ENCODE measurements at places on chromosomes 13 and 19. TPM values are rescaled to one million over a fixed set of nuclear protein-coding genes. Genes with fewer than 3 reads are reported as not detected.

Gene ZNF793
- 4.3 TPM for polyA plus RNA-seq

DNA sequence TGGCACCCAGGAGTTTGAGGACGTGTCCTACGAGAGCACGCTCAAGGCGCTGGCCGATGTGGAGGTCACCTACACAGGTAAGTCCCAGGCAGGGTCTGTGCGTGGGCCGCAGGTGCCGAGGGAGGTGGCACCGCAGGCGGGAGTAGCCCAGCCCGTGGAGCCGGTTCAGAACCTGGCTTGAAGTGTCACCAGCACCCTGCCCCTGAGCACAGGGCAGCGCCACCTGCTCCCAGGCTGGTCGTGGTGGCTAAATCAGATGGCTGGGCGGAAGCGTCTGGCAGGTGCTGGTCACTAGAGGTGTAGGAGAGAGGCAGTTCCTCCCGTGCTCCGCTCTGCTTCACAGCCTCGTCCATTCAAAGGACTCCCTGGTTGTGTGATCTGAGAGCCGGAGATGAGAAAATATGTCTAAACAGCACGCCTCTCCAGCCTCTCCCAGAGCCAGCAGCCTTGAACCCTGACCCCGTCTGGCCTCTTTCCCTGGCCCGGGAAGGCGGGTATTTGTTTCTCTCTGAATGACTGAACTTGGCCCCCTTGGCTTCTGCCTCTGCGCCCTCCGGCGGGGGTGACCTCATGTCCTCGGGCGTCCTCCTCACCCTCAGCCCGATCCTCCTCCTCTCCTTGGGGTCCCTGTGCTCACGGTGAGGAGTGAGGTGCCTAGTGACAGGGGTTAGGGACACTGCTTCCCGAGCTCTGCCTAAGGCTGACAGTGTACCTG lies 5.4 kb downstream of the THOP1 start:
- H3K27ac ChIP-seq, result no peak overlapping the region
- no peaks in the 10 kb centered on the region for H3K36me3 ChIP-seq
- H3K27me3 ChIP-seq, result no peaks in the 10 kb centered on the region
- H3K4me3 ChIP-seq, result no peak overlapping the region
- H3K4me1 ChIP-seq, result no peaks in the 10 kb centered on the region
- DNase-seq, result no peak

- no peak for DNase-seq
- H3K36me3 ChIP-seq, result no peaks in the 10 kb centered on the region
- H3K4me1 ChIP-seq, result no peaks in the 10 kb centered on the region
Measured at GRCh38 chr13:31048521-31048920, 113.2 kb downstream of the HSPH1 start.

DNA sequence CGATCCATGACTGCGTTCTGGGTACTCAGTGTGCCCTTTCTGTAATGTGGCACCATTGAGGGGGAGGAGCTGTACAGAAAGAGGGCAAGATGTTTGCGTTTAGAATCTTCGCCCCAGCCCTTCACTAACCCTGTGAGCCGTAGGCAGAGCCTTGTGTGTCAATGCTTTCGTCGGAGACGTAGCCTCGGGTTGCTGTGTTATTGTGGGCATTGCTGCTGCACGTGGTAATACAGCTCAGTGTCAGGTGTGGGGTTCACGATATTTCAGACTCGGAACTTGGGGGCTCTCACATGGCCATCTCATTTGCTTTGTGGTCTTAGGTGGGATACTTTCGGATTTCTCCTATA lies 6.1 kb downstream of the RPS9 start:
- H3K36me3 ChIP-seq, result peaks cover 32% of the 10 kb centered on the region
- H3K27ac ChIP-seq, result peak overlapping the region; percentile 0
- H3K27me3 ChIP-seq, result no peaks in the 10 kb centered on the region
- H3K4me3 ChIP-seq, result no peak overlapping the region
- H3K4me1 ChIP-seq, result peaks cover 47% of the 10 kb centered on the region

Gene TMEM86B
- 4.6 TPM for polyA plus RNA-seq

DNA sequence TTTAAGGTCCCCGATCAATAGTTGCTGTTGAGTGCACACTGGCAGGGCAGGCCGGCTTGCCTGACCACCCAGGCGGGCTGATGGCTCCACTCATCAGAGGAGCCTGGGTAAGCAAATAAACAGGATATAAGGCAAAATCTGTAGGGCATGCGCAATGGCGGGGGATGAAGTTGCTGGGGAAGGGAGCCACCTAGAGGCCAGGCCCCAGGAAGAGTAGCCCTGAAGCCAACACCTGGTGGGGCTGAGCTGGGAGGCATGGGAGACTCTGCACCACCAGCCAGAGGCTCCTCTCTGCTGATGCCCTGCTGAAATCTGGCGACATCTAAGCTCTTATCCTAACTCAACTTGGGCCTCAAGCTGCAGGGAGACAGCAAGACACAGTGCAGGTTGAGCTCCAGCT lies 324.3 kb downstream of the ZNF536 start:
- no peak overlapping the region for H3K4me3 ChIP-seq
- no peaks in the 10 kb centered on the region for H3K27me3 ChIP-seq
- H3K36me3 ChIP-seq, result no peaks in the 10 kb centered on the region
- no peak overlapping the region for H3K27ac ChIP-seq

DNA sequence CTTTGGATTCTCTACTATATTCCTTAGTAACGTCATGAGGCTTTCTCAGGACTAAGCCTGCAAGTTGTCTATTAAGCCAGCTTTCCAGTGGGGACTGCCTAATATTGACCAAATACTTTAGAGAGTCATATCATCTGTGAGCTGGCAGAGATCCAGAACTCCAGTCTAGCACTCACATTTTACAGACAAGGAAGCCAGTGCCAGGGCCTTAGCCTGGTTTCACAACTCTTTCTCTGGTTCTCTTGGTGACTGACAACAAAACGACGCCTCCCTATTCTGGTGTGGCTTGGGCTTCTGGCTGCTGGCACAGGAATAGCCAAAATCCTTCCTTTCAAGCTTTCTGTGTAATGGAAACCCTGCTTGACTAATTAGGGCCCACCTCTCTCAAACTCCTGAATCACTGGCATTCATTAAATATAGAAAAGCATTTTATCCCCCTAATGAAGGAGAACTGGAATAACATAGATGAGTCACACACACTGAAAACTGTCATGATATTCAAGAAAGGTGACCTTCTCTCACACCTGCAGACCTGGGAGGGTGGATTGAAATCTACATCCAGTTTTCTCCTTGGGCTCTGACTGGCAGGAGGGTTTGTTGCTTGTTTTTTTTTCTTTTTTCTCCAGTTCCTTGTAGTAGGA lies 75.2 kb upstream of the UBL3 start:
- DNase-seq, result no peak
- H3K36me3 ChIP-seq, result no peaks in the 10 kb centered on the region
- H3K4me1 ChIP-seq, result peaks cover 10% of the 10 kb centered on the region
- H3K4me3 ChIP-seq, result no peak overlapping the region
- H3K27ac ChIP-seq, result peak overlapping the region; percentile 15

DNA sequence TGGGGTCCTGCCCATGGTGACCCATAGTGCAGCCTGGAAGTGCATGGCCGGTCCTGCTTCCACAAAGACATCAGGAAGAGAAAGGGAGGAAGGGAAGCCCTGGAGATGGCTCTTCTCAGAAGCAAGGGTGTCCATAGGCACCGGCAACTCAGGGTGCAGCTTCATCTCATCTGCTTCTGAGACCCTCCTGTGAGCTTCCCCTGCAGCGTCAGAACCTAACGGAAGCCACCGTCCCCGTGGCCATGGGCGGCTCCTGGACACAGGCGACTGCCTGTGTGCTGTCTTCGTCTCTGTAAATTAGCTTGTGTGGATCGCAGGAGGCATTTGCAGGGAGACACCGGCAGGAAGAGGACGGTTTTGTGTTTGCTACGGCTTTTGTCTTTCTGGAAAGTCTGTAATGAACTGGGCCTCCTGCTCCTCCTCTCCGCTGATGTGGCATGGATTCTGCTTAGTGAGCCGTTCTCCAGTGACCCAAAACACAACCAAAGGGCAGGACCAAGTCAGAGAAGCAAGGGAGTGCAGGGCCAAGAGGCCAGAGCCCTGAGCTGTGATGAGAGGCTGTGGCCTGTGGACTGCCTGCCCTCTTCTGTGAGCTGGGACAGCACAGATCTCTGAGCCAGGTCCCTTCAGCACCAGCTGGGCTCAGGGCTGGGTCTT lies 2.5 kb downstream of the ATP4B start:
- no peak overlapping the region for H3K27ac ChIP-seq
- no peak overlapping the region for H3K4me3 ChIP-seq
- no peaks in the 10 kb centered on the region for H3K27me3 ChIP-seq
- peak; percentile 61 for DNase-seq

- no peak overlapping the region for H3K27ac ChIP-seq
- peaks cover 13% of the 10 kb centered on the region for H3K4me1 ChIP-seq
- peak overlapping the region; percentile 100 for H3K4me3 ChIP-seq
- no peaks in the 10 kb centered on the region for H3K36me3 ChIP-seq
Measured at GRCh38 chr13:48038761-48039160, 1.2 kb downstream of the NUDT15 start.

DNA sequence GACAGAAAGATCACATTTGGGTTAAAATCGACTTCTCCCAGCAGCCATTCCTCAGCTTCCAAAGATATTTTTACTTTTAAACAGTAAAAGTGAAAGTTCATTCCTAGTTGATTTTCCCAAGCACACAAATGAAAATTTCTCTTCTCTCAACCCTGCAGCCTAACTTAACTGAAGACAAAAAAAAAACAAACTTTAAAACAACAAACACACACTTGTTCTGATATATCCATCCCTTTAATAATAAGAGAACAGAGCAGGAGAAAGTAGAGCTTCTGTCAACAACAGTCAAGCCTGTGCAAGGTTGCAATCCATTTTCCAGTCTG lies 72.9 kb downstream of the STK24 start:
- H3K36me3 ChIP-seq, result no peaks in the 10 kb centered on the region
- peaks cover 52% of the 10 kb centered on the region for H3K4me1 ChIP-seq
- DNase-seq, result no peak
- H3K27me3 ChIP-seq, result no peaks in the 10 kb centered on the region
- H3K4me3 ChIP-seq, result no peak overlapping the region

- no peaks in the 10 kb centered on the region for H3K27me3 ChIP-seq
- no peaks in the 10 kb centered on the region for H3K4me1 ChIP-seq
- H3K27ac ChIP-seq, result no peak overlapping the region
Measured at GRCh38 chr13:59413126-59413525, 750.6 kb downstream of the DIAPH3 start.

GRCh38 chr13:67934617-67935330 lies 704.6 kb upstream of the PCDH9 start:
- no peak for DNase-seq
- H3K36me3 ChIP-seq, result no peaks in the 10 kb centered on the region
- H3K27me3 ChIP-seq, result no peaks in the 10 kb centered on the region
- H3K4me3 ChIP-seq, result no peak overlapping the region

GRCh38 chr13:103883164-103883563 lies 816.9 kb upstream of the SLC10A2 start:
- H3K4me3 ChIP-seq, result no peak overlapping the region
- H3K27ac ChIP-seq, result no peak overlapping the region
- H3K4me1 ChIP-seq, result no peaks in the 10 kb centered on the region
- no peaks in the 10 kb centered on the region for H3K27me3 ChIP-seq
- no peaks in the 10 kb centered on the region for H3K36me3 ChIP-seq

Gene ZNF578
- 0.69 TPM for polyA plus RNA-seq

GRCh38 chr19:48625891-48626327 lies 6.6 kb downstream of the SPHK2 start:
- H3K27me3 ChIP-seq, result no peaks in the 10 kb centered on the region
- peak; percentile 71 for DNase-seq
- H3K36me3 ChIP-seq, result no peaks in the 10 kb centered on the region
- H3K4me1 ChIP-seq, result peaks cover 10% of the 10 kb centered on the region
- H3K27ac ChIP-seq, result no peak overlapping the region

DNA sequence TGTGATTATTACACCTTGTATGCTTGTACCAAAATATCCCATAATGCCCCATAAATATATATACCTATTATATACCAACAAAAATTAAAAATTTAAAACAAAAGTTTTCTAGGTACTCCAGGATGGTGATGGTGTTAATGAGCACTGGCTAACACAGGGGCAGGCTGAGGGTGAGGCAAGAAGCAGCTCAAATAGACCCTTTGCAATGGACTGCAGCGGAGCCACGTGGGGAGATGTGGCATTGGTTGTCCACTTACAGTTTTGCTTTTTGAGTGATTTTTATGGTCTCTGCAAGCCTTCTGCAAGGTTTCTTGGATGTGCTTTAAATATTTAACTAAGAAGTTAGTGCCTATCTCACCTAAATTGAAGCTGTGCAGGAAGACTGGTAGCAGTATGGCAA lies 132.9 kb downstream of the RAP2A start:
- no peaks in the 10 kb centered on the region for H3K4me1 ChIP-seq
- no peak overlapping the region for H3K27ac ChIP-seq
- no peaks in the 10 kb centered on the region for H3K36me3 ChIP-seq
- no peak for DNase-seq
- no peak overlapping the region for H3K4me3 ChIP-seq

Gene MAST1
- polyA plus RNA-seq, result 0.39 TPM

DNA sequence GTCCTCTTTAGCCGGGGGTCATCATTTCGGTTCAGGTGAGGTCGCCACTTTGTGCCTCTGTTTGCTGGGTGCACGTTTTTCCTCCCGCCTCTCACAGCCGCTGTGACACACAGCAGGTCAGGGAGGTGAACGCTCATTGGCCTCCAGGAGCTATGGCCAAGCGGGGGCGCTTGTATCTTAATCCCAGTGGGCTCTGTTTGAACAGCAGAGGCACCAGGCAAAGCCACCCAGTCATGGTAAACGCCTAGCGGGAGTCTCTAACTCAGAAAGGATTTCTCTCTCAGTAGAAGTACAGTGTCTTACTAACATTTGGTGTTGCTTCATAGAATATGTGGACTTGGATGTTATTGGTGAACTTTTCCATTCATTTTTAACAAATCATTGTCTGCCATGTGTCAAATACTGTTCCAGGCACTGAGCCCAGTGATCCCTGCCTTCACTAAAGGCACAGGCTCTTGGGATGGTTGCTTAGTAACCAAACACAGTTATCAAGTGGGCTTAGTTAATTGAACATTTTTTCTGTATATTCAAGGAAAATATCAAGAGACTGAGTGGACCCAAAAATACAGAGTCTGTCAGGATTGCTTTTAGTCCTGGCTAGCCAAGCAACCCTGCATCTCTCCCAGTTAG lies 186.7 kb downstream of the STK24 start:
- no peak overlapping the region for H3K4me3 ChIP-seq
- H3K36me3 ChIP-seq, result peaks cover 23% of the 10 kb centered on the region
- DNase-seq, result no peak
- H3K4me1 ChIP-seq, result peaks cover 3% of the 10 kb centered on the region

- no peaks in the 10 kb centered on the region for H3K36me3 ChIP-seq
- no peaks in the 10 kb centered on the region for H3K4me1 ChIP-seq
- no peak for DNase-seq
- no peak overlapping the region for H3K4me3 ChIP-seq
- no peaks in the 10 kb centered on the region for H3K27me3 ChIP-seq
Measured at GRCh38 chr13:82654861-82655855, 1227.1 kb downstream of the SLITRK1 start.

GRCh38 chr13:43003010-43003409 lies 11.0 kb upstream of the EPSTI1 start:
- H3K4me3 ChIP-seq, result no peak overlapping the region
- DNase-seq, result no peak
- H3K27ac ChIP-seq, result no peak overlapping the region
- H3K36me3 ChIP-seq, result no peaks in the 10 kb centered on the region
- no peaks in the 10 kb centered on the region for H3K27me3 ChIP-seq

DNA sequence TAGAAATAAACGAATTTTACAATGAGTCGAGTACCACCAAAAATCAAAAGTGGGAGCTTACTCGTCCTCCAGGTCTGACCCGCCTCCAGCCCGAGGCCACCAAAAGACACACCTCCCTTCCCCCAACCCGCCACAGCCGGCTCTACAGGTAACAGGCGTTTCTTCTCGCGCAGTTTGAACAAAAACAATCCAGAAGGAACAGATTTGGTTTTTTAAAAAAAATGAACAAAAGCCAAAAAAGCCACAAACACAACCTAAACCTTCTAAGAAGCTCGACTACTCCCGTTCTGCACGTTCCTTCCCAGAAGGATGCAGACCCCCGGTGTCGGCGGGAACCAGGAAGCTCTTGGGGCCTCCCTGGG lies 671 bp downstream of the ZDHHC20 start:
- peak; percentile 80 for DNase-seq
- H3K36me3 ChIP-seq, result no peaks in the 10 kb centered on the region
- peak overlapping the region; percentile 74 for H3K27ac ChIP-seq
- H3K4me1 ChIP-seq, result peaks cover 4% of the 10 kb centered on the region
